ENCODE measurements at places on chromosomes 3 and 15.

DNA sequence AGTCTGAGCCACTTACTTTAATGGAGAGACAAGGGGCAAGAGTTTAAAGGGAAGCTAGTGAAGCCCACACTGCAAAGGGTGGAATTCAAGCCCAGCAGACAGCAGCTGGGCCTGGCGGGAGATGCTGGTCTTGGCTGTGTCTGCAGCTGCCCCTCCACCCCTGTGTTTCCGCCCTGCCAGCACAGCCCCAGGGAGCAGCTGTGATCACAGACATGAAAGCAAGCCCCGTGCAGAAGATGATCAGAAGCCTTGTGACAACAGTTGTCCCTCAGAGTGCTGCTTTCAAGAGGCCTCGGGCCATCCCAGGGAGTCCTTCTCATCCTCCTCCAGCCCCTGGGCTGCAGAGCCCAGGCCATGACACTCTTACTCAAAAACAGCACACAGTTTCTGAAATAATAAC lies 24.1 kb upstream of the SLC6A1 start:
- DNase-seq: no peak

DNA sequence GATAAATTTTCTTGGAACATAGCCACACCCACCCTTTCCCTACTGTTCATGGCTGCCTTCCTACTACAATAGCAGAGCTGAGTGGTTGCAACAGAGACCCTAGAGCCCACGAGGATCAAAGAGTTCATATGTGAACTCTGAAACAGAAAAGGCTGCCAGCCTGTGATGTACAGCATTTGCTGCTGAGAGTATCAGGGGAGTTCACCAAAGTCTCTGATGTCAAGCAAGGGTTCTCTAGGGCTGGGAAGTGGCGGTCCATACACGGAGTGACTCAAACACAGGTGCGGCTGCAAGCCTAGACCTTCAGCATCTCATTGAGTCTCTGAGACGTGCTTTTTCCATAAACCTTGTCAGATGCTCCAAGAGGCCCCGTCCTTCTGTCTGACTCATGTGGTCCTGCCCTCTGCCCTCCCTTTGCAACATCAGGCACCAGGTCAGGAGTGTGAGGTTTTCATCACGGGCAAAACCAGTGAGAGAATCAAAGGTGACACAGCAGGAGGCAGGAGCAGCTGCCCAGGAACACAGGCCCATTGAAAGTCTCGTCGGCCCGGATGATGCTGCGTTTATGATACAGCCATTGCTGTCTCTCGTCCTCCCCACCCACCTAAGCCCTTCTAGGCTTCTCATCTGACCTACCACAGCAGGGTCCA lies 42.9 kb downstream of the PCSK6 start:
- no peak for DNase-seq

DNA sequence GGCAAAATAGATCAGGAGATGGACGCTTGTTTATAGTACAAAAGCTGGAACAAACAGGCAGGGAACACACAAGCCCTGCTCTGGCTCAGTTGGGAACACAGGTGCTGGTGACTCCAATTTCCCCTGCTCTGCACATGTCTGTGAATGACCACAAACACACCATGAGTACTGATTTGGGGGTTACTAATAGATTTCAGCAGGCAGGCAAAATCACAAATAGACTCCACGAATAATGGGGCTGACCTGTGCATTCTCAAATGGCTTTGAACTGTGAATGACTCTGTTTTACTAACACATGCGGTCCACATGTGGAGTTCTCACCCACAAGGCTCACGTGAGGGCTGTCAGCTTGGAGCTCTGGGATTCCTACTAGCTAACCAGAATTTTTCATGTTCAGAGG lies 3.9 kb downstream of the RTP3 start:
- no peak for DNase-seq

DNA sequence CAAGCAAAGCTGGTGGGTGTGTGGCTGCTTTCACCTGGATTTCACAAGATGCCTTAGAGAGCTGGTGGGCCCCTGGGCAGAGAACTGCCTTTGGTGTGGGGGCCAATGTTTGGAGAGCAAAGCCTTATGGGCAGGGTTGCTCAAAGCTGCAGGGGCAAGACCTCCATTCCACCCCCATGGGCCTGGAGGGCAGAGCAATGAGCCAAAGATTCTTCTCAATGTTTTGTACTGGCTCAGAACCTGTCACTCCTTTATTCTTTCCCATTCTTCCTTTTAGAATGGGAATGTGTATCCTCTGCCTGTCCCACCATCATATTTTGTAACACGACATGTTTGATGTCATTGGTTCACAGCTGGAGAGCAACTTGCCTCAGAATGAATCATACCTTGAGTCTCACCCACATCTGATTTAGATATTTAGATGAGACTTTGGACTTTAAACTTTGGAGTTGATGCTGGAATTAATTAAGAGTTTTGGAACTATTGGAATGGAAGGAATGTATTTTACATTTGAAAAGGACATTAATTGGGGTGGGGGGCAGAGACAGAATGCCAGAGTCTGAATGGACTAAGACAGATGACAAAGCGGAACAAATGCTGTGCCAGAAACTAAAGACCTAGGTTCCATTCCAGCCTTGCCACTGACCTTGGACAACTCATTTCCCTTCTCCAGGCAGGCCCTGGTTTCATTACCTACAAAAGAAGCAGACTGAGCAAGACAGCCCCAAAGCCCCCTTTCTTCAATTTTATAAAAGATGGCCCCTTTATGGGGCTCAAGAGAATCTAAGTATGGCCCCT lies 72.9 kb downstream of the DAPK2 start:
- no peak for DNase-seq

Measured in stimulated activated CD8-positive, alpha-beta memory T cell treated with anti-CD3 and anti-CD28 coated beads, Interleukin-7, amount 100 ng/mL, for 1 hour (primary cell).